NCI-H2171 (cell line): ENCODE measurements at places on chromosomes 11 and 22.

DNA sequence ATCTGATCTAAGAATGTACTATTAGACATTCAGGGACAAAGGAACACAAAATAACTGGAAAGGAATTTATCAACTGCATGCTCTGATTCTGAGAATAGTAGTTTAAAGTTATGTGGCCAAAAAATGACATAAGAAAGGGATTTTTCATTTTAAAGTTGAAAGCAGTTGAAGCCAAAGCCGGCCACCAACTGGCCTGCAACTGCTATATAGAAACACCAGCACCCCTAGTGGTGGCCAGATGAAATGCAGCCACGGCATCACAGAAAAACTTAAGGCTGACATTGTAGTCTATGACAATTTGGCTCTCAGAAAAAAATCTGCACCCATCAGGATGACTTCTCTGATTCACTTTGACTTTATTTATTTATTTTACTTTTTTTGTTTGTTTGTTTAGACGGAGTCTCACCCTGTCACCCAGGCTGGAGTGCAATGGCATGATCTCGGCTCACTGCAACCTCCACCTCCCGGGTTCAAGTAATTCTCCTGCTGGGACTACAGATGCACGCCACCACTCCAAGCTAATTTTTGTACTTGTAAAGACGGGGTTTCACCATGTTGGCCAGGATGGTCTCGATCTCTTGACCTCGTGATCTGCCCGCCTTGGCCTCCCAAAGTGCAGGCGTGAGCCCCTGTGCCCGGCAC is 59.2 kb downstream of the SLC35F2 start:
- DNase-seq = peak; percentile 9

- no peak for DNase-seq
These were observed 12.1 kb downstream of the OR10D3 start for GRCh38 chr11:124195189-124195734.

DNA sequence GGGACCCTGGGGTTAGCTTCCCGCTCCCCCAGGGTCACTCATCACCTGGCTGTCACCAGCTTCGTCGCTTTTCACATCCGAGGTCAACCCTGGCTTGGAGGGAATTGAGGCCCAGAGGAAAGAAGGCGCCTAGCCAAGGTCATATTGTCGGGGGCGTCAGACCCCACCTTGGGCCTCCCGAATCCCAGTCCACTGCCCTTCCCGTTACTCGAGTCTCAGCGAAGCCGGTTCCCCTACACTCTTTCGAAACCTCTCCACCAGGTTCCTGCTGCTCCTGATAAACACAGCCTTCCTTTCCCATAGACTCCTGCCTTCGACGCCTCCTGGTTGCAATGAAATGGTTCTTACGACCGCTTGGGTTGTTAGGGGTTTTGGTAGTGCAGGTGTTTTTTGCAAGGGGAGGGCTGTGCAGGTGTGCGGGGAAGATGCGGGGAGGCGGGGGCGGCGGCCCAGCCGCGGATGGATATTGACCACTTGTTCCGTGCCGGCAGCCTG is 642 bp downstream of the NAA40 start:
- DNase-seq = no peak

GRCh38 chr11:34104680-34105078 is 750 bp upstream of the NAT10 start:
- no peak for DNase-seq

GRCh38 chr11:2577031-2577990 is 122.5 kb downstream of the KCNQ1OT1 start:
- DNase-seq = no peak

- peak; percentile 37 for DNase-seq
These were observed 349.9 kb upstream of the ANO3 start for GRCh38 chr11:25981998-25982397.

DNA sequence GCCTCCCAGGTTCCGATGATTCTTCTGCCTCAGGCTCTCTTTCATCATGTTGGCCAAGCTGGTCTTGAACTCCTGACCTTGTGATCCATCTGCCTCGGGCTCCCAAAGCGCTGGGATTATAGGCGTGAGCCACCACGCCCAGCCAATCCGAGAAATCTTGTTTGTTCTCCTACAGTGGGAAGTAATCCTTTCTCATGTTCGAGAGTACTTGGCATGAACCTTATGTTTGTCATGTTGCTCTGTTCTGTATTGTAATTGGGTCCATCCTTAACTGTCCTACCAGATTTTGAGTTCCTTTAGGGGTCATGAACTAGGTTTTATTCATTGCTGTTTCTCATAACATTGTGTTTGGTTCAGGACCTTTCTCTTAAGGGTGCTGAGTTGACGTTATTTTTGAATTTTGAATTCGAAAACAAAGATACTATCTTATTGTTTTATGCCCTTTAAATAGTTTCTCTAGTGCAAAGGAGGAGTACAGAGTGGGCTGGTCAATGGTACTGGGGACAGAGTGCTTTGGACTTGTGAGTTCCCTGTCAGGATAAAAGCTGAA is 113.4 kb upstream of the RRM1 start:
- no peak for DNase-seq

GRCh38 chr22:31944700-31945442 is 536 bp downstream of the YWHAH start:
- no peak for DNase-seq

DNA sequence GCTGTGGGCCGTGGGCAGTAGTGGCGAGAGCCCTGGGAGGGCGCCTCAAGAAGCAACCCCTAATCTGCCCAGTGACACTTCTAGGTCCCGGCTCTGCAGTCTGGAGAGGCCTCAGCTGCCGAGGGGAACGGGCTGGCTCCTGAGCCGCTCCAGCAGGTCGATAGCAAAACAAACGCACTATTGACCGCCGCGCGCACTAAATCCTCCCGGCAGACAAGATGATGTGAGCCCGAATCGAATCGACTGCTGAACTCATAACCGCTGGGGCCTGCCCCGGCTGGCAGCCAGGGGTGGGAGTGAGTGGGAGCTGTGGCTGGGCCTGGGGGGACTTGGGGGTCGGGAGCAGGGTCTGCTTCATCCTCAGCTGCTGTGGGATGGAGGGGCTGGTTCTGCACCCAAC is 36.1 kb downstream of the FLRT1 start:
- no peak for DNase-seq

DNA sequence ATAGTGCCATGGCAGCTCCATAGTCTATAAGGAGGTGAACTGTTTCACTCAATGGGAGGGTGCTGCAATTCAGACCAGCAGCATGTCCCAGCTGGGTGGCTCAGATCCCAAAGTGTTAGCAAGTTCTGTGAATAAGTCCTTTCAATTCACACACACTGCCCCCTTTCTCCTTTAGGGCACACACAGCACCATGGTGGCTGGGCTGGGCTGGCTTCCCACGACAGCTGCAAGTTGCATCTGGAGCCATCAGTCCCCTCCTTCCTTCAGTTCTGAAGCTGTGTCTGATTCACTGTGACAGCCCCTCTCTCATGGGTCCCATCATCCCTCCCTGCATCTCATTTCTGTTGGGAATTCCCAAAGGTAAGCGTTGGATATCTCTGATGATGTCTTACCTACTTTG is 324.1 kb upstream of the NCAM1 start:
- no peak for DNase-seq

DNA sequence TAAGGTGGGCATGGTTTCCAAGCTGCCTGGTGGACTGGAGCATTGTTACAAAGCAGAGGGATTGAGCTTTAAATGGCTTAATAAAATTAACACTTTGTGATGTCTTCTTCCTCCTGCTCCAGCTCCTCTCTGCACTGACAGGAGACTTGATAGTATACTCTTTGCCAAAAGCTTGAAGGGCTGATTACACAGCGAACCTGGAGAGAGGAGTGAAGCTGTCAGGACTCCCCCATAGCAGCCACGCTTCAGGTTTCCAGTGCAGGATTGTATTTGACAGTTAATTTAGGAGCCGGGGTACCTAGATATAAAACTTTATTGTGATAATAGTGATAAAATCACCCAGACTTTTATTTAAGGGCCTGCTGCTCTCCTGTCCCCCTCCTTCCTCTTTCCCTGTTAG is 50.0 kb downstream of the TRIM44 start:
- no peak for DNase-seq

GRCh38 chr11:17766073-17766359 is 31.4 kb downstream of the KCNC1 start:
- no peak for DNase-seq

- no peak for DNase-seq
These were observed 1060.1 kb downstream of the NTM start for GRCh38 chr11:132430429-132431062.

- no peak for DNase-seq
These were observed 17.3 kb upstream of the SLC29A2 start for GRCh38 chr11:66388780-66389386.

GRCh38 chr11:128405714-128406662 is 181.4 kb downstream of the ETS1 start:
- DNase-seq = no peak

- no peak for DNase-seq
These were observed 16.5 kb downstream of the CERK start for GRCh38 chr22:46721501-46722085.

- no peak for DNase-seq
These were observed 157.6 kb upstream of the BLID start for GRCh38 chr11:122273476-122274191.

DNA sequence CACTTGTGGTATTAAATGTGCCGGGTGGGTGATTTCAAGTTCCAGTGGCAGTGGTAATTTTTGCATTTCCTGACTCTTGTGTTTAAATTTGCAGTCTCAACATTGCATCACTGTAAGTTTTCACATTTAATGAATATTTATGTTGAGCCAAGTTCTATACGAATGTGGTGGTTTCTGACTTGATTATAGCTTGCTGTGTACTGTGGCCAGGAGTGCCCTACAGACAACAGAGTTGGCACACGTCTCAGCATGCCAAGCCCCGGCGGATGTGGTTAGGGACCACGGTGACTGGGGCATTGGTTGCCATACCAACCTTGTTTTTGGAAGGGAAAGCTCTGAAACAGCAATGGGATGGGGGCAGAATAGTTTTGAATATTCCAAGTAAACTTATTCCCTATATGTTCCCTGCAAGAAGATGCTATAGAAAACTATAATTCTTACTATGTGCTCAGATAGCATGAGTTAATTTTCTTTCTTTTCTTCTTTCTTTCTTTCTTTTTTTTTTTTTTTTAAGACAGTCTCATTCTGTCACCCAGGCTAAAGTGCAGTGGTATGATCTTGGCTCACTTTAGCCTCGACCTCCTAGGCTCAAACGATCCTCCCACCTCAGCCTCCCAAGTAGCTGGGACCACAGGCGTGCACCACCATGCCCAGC is 16.0 kb downstream of the ZNRF3 start:
- DNase-seq = no peak

DNA sequence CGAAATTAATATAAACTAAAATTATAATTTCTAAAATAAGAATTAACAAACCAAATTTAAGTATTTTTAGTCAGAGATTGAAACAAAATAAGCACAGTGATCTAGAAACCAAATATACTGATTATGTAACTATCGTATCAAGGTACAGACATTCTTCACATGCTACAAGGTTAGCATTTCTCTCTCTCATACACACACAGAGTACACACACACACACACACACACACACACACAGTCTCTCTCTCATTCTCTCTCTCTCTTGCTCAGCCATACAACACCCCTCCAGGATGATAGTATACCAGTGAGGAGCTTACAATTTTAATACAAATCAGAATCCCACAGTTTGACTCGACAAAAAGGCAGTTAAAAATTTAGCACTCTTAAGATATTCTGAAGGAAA is 66.0 kb downstream of the RDX start:
- DNase-seq = no peak

DNA sequence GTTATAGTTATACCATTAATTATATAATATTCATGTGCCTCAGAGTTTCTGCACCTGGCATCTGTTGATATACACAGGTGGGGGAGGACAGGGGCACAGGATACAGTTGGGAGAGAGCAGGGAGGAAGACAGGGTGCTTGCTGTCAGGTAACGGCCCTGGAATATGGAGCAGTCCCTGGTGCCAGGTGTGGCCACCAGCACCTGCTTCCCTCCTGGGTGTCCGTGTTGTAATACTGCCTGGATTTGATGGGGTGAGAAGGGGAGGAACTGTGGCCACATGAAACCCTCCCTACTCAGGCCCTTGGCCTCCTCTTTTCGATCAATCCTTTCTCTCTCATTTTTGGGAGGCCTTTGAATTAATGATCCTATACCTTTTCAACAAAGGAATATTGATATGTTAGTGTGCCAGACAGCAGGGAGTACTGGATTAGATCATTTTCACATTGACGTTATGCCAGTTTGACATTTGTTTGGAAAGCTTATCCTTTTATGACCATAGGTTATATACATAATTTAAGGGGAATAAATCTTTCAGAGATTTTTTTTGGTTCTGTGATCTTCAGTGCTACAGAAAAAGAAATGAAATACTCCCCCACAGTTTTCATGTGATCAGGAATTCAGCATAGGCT is 88.6 kb downstream of the TEAD1 start:
- no peak for DNase-seq

GRCh38 chr11:6755303-6755952 is 16.3 kb downstream of the OR2AG2 start:
- DNase-seq = no peak

GRCh38 chr11:73145986-73146575 is 4.0 kb upstream of the FCHSD2 start:
- no peak for DNase-seq

DNA sequence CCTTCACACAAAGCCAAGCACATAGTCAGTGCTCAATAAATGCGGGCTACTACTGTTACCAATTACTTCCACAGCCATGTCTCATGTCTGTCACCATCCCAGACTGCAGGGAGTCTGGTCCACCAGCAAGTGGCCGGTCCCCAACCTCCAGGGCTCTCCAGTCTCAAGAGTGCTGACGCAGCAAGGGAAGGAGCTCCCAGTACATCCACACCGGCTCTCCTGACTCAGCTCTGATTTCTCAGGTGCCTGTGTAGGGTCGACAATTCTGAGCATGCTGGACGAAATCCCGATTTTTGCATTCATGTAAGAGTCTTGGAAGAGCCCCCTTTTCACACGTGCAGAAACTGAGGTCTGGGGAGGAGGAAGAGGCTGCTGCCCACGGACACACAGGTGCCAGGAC is 10.3 kb upstream of the NEFH start:
- DNase-seq = no peak

DNA sequence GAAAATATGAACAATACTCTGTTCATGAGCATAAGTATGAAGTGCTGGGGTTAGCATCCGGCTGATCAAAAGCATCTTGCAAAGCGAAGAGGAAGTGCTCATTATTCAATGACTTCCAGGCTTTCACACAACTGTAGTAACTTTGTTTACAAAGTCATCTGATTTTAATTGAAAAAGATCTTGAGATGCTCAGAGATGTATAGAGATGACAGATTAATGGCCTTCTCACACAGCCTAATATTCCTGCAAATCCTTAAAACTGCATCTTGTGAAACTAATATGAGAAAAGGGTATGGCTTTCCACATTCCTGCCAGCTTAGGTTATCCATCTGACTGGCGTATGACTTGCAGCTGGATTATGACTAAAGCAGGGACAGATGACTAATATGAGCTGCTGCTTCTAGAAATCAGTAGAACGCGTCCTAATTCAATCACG is 125.4 kb downstream of the CASP12 start:
- no peak for DNase-seq
